Spinal cord (tissue), 10 donors: ENCODE measurements at places on chromosomes 16 and 17.

- peak; percentile 51 for DNase-seq
These were observed 93.8 kb upstream of the PLEKHM1 start for GRCh38 chr17:45584092-45585036.

DNA sequence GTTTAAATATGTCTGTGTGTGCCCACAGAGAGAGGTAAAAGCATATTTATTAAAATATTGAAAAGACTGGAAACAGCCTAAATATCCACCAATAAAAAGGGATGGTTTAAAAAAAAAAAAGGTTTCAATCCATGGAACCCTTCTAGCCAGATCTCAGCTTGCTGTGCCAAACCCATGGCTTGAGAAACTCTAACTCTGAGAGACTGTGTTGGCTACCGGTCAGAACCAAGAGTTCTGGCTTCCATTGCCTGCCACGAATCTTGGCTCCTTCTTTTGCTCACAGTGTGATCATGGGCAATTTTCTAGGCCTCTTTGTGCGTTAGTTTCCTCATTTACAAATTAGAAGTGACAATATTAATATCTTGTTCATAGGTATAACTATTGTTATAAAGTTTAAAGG lies 201.3 kb upstream of the IRX3 start:
- DNase-seq: no peak

- no peak for DNase-seq
These were observed 3.6 kb downstream of the PNMT start for GRCh38 chr17:39671651-39672521.

GRCh38 chr16:74601126-74601871 lies 5.6 kb downstream of the GLG1 start:
- no peak for DNase-seq

DNA sequence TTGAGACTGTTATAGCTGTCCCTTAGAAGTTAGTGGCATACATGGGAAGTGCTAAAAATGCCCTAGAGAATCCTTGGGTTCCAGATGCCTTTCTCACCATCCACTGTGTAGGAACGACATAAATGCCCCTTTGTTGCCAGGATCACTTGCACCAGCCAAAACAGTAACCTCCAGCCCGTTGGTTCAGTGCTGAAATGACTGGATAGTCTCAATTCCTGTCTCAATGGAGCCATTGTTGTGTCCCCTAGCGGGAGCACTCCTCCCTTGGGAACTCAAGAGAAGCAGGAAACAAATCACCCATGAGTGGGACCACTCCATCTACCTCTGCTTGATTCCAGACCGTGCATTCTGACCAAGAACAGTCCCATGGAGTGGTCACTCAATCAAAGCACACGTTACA lies 23.1 kb downstream of the MPHOSPH6 start:
- no peak for DNase-seq

- no peak for DNase-seq
These were observed 2.5 kb downstream of the ADAT1 start for GRCh38 chr16:75620326-75621169.
